NCI-H526 (cell line): ENCODE measurements at places on chromosomes 12 and 14.
A peak's percentile ranks its signal among the peaks of the same experiment; 100 is the strongest.

DNA sequence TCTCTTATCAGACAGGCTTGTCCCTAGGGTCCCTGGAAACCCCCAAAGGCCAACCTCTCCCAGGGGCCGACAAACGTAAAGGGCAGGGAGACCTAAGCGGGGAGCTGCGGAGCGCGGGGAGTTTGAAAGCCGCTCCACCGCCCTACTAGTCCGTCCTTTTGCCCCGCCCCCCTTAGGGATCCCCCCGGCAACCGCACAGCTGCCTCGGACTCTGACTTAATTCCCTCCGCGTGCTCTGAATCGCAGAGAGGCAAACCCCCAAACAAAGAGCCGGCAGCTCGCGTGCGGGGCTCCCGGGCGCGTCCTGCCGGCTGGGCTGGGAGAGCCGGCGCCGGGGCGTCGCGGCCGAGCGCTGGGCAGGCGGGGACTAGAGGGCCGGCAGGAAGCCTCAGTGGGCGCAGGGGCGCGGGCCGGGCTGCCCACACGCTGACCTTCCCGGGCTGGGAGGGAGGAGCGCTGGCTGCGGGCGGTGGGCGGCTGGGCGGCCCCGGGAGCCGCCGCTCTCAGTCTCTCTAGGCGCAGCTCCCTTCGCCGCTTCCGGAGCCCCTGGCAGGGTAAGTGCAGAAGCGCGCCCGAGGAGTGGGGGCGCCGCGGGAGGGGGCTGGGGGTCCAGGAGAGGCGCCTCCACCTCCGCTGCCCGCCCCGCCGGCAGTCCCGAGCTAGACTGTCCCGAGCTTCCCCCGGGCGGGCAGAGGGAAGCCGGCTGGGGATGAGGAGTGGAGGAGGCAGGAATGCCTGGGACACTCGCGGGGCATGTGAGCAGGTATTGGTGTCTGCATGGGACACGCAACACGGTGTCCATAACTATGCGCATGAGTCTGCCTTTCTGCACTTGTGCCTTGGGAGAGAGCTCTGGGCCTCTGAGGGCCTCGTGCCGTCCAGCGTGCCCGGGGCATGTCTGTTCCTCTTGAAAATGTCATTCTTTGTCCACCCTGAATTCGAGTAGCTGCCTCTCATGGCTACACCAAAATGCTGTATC, at the start of gene TSPAN11:
Gene TSPAN11 (plus strand): TSS at position 506 of the 979 bp plus-strand sequence. CDS start 27,244 bp downstream, outside the sequence.
- DNase-seq, result peak; percentile 9

DNA sequence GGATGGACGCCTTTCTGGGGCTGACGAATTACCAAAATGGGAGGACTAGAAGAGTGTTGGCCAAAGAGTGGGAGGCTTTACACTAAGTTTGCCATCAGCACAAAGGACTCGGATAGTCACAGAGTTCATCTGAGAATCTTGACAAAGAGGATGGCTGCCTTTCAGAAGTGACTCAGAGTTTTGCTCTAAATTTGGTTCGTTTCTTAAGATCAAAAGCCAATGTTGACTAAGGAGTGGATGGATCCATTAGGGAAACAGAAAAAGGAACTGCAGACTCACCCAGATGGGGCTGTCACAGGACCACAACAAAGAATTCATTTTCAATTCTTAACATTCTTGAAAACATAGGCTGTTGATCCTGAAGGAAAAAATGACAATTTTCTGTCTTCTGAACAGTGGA, 81.3 kb upstream of the DUSP6 start:
- no peak for DNase-seq

DNA sequence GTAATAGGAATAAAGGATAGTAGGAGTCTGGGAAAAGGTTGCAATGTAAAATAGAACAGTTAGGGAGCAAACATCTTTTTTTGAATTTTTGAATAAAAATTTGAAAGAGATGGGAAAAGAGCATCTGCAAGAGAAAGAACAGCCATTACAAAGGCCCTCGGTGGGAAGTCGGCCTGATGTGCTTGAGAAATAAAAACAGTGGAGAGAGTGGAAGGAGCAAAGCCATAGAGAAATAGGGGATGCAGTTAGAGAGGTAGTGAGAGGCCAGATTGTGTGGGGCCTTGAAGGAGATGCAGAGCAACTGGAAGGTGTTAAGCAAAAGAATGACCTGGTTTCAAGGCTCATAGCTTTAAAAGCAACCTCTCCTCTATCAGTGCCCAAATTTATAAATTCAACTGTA, 409.8 kb downstream of the RERGL start:
- no peak for DNase-seq

- no peak for DNase-seq
Measured at GRCh38 chr14:96154900-96155299, 49.7 kb upstream of the BDKRB2 start.

- DNase-seq, result no peak
Measured at GRCh38 chr14:92917041-92917940, 5.7 kb upstream of the CHGA start.

GRCh38 chr12:112599871-112600270, 181.1 kb downstream of the PTPN11 start:
- DNase-seq, result no peak

GRCh38 chr12:109529691-109530640, 43.3 kb downstream of the MMAB start:
- DNase-seq, result no peak

DNA sequence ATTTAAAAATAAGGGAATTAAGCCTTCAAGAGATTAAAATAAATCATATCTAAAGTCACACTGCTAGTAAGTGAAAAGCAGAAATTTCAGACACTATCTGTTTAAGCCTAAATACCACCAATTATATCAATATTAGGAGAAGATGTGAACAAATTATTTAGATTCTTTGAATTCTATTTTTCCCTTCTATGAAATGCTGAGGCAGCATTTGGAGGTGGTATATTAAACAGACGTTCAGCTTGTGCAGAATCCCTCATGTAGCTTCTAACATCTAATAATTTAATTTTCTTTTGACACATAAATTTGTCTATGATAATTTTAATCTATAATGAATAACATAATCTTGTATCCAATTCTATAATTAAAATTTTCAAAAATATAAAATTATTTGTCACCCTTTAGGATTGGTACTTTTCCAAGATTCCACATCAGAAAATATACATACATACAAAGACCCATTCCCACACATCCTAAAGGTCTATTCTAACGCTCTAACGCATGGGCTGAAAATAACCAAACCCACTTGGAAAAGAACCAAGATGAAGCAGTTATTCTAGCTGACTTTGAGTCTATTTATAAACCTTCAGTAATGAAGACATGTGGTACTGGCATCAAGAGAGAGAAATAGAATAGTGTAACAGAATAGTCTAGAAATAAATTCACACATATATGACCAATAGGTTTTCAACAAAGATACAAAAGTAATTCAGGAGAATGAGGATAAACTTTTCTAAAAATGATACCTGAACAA, 751.8 kb downstream of the GALC start:
- no peak for DNase-seq

DNA sequence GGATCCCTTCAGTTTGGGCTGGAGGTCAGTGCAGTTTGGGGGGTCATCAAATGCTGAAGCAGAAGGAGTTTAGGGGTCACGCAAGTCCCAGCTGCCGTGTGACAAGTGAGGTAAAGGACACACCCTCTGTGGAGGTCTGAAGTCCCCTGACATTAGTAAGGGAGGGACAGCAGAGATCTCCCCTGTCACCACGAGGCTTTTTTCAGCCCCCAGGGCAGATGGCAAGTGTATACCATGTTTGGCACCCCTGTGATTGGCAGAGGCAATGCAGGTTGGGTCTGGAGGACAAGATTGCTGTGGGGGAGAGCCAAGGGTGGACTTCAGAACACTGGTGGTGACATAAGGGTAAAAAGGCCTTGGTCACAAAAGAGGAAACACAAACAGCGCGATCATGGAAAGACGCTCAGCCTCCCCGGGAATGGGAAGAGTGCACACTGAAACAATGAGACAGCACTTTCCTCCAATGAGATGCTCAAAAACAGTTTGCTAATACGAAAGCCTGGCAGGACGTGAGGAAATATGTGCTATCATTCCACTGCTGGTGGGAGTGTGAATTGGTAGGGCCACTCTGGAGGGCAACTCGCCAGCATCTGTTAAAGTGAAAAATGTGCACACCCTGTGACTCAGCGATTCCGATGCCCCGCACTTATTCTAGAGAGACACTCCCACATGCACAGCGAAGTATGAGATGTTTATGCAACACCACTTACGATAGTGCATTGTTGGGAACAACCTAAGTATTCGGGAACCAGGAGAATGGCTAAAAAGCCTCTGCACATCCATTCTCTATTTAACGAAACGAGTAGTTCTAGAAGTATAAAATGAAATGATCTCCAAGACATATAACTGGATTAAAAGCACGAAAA, 14.4 kb upstream of the CD27 start:
- DNase-seq, result peak; percentile 18

DNA sequence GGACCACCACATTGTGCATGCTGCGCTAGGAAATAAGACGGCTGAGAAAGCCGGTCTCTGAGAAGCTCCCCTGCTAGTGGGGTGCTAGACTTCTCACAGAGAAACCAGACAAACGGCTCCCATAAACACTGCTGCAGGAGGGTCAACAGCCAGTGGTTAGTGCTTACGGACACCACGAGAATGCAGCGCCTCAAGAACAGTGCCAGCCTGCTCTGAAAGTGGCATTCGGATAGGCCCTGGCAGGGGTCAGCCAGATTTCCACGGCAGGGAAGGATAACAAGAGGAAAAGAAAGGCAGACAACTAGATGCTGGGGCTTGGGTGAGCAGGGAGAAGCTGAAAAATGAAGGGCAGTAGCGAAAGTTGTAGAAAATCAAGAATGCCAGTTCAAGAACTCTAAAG, 26.4 kb downstream of the PPTC7 start:
- no peak for DNase-seq

DNA sequence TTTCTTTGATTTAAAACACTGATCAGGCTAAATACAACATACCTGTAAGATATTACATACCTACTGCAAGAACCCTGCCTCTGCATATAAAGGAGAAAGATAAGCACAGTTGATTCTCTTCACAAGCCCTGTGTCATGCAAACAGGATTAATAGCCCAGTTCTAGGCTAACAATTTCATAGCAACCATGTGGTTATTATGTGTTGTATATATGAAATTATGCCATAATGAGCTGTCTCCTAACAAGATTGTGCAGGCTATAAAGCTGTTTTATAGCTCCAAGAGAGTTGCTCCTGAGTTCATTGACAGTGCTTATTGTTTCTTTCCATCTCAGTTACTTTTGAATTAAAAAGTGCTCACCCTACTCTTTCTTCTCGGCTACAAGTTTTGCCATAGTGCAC, 609.3 kb downstream of the DIO2 start:
- DNase-seq, result no peak

DNA sequence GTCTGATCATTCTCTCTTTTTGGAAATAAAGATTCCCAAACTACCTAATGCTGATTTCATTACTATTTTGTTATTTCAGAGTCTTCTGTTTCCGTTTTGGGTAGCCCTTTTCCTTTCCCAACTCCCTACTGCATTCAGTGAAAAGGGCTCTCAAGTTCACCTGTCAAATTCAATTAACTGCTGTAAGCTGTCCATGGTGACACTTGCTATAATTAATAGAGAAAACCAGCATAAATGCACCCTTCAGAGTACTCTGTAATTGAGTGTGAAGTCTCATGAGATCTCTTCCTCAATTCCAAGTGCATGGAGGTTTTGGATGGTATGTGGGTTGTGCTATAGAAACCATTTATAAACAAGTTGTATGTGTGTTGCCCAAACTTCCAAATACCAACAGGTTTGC, 187.2 kb downstream of the RPL10L start:
- no peak for DNase-seq

- DNase-seq, result peak; percentile 58
Measured at GRCh38 chr14:66293533-66294105, 192.6 kb upstream of the CCDC196 start.

DNA sequence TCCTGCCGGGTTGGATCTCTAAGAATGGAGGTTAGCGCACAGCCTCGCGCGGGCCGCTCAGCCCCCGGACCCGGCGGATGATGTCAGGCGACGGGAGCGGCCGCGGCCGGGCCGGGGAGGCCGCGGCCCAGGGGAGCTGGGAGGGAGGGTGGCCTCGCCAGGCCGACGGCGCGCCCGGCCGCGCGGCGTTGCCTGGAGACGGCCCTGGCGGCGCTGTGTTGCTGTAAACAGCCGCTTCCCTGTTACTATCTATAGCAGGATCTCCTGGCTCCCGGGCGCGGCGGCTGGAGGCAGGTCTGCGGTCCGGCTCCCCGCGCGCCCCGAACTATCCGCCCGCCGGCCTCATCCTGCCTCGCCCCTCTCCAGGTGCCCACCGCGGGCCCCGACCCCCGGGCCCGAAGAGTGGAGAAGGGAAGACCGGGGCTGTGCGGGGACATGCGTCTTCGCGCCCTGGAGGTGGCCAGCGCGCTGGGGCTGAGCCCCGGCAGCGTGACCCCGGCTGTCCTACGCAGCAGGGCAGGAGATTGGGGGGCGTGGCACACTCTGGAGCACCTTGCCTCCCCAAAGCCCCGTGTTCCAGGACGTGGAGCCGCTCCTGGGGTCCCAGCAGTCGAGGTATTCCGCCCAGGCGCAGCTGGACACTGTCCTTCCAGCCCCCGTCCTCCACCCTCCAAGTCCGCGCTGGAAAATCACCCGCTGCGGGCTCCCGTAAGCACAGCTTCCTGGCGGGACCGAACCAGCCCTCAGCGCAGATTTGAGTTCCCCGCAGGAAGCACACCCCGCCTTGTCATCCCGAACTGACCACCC, 1.4 kb upstream of the FOS start:
- DNase-seq, result peak; percentile 82

DNA sequence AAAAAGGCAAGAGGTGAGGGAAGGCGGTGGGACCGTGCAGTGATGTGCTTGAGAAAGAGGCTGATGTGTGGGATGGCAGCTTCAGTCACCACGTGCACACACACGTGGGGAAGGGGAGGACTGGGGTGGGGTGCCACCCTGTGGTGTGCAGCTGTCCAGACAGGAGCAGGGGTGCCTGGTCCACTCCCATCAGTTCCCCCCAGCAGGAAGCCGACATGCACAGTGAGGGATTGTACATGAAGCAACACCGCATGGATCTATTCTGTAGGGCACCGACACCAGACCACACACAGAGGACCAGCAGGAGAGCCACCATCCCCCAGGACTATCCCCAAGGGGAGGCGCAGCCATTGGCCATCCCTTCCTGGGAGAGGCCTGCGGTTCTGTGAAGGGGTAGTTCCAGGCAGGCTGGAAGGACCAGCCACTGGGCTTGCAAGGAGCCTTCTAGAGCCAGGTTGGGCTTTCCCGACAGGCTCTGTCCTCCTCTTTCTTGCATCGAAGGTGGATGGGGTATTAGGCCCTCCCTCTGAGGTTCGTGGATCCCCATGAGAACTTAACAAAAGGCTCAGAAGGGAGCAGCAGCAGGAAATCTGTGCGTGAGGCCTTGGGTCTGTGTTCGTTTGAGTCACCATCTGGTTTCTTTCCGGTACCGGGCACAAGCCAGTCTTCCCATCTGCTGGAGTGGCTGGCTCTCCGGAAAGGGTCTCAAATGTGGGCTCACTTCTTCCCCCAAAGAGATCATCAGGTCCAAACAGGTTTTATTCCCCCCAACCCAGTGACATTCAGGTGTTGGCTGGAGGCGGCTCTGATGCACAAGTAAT, 59.8 kb downstream of the PLEKHG3 start:
- DNase-seq, result peak; percentile 17

GRCh38 chr12:65685514-65685913, 138.8 kb upstream of the HMGA2 start:
- no peak for DNase-seq

GRCh38 chr14:104084251-104085002, 1.1 kb upstream of the ASPG start:
- no peak for DNase-seq

GRCh38 chr12:3263939-3264922, 187.1 kb downstream of the TSPAN9 start:
- DNase-seq, result no peak
